Calu3 (cell line): ENCODE measurements at places on chromosomes 6 and 20. TPM values are rescaled to one million over a fixed set of nuclear protein-coding genes. Genes with fewer than 3 reads are reported as not detected.

- no peak for DNase-seq
These were observed 64.5 kb downstream of the GMPR start for GRCh38 chr6:16302721-16303552.

GRCh38 chr20:48141660-48142515 is 356.6 kb upstream of the SULF2 start:
- DNase-seq, result no peak

SNTA1 gene
- 5.1 and 7.6 TPM in 2 replicates for total RNA-seq

TREML4 gene
- total RNA-seq, result not detected in 2 replicates

MOG gene
- not detected in 2 replicates for total RNA-seq

RALY gene
- 253 and 275 TPM in 2 replicates for total RNA-seq
